ENCODE measurements at places on chromosomes 12 and 14.

GRCh38 chr12:65318186-65318685, 39.8 kb downstream of the MSRB3 start:
- DNase-seq: no peak

DNA sequence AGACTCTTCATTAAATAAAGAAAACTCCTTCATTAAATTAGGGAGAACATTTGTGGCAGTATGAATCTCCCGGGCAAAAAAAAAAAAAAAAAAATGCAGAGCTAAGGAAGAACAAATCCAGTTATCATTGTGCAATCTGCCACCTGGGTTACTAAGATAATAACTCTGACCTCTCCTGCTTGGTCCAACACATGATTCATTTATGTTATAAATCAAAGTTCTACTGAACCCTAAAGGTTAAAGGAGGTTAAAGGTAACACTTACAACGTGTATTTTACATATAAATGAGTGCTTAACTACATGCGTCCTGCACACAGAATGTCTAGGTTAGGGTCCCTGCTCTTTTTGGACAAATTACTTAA, 4.2 kb downstream of the TGFB3 start:
- DNase-seq: no peak

DNA sequence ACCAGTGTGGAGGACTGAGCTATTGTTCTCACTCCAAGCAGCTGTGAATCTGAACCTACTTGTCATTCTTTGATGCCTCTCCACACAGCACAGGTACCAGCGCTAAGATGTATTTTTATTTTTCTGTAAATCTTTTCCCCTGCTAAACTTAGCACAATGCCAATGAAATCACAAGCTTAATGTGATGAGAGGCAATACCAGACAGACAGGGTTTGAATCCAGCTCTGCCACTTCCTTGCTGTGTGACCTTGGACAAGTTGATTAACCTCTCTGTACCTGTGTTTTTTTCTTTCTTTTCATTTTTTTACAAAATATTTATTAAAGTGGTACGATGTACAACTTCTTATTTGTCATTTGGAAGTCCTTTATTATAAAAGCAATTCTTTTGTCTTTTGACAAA, 757.6 kb downstream of the MED13L start:
- DNase-seq: no peak

GRCh38 chr12:49792181-49792970, 35.8 kb downstream of the NCKAP5L start:
- no peak for DNase-seq
